ENCODE measurements at places on chromosomes 5 and 9. TPM values are rescaled to one million over a fixed set of nuclear protein-coding genes. Genes with fewer than 3 reads are reported as not detected.

Gene PKD2L2
- 0.52 TPM for total RNA-seq

Gene PCDHGB3
- total RNA-seq = 3.9 TPM

Gene CRB2
- 2.2 TPM for total RNA-seq

Gene CCL21
- total RNA-seq = 19.0 TPM

- DNase-seq = no peak
Observed at GRCh38 chr9:117249799-117250198, 165.1 kb downstream of the ASTN2 start.

DNA sequence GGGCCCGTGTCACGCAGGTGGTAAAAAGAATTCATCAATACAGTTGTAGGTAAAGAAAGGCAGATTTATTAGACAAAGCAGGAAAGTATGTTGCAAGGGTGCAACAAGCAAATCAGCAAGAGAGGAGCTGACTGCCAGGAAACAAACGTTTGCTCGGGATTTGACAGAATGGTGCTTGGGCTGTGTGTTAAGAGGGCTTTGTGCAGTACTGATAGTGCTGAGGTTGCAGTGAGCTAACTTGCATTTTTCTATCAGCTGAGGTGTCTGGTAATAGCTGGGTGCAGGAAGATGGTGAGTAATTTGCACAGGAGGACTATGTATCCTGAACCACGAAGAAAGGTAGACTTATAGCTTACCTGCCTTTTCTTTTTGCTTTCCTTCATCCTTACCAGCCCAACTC is 3.9 kb upstream of the RARS1 start:
- no peak for DNase-seq

DNA sequence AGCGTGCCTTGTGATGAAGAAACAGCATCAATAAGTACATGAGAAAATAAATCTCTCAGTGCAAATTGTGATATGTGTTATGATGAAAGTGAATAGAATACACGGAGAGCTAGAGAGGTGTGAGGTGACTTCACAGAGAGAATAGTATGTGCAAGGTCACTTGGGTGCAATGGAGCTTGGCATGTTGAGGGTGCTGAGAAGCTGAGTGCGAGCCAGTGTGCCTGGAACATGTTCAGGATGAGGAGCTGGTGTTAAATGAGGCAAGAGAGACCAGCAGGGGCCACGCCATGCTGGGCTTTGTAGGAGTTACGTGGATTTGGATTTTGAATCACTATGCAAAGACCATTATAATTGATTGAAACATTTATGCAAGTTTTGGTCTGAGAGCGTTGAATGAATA is 12.8 kb upstream of the RPS23 start:
- DNase-seq = no peak

GRCh38 chr9:14994738-14995137 is 84.5 kb upstream of the FREM1 start:
- no peak for DNase-seq

DNA sequence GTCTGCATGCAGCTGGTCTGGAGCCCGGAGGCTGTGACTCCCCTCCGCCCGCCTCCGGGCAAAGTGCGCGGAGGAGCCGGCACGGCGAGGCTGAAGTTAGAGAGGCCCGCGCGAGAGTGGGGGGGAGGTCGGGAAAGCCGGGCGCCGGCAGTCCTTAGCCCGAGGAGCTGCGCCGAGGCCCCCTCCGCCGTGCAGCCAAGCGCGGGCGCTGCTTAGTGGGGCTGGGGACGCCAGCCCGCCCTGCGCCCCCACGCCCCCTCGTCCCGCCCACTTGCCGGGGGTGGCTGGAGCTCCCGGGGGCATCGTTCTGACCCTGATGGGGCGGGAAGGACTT is 403 bp downstream of the NINJ1 start:
- peak; percentile 86 for DNase-seq

DNA sequence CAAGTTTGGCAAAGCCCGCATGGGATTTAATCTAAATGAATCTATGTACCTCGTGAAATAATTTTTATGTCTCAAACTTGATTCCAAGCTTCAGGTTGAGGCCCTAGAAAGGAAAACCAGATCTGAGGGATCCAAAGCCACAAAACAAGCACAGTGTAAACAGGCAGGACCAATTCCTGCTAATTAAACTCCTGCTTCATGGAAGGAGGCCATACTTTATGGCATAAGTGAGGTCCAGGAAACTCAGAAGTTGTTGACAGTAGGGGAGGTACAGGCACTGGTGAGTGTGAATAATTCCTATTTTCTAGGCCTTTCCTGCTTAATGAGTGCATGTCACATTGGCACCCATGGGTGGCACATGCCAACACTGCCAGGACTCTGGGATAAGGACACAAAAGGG is 648.6 kb upstream of the SGCD start:
- no peak for DNase-seq

DNA sequence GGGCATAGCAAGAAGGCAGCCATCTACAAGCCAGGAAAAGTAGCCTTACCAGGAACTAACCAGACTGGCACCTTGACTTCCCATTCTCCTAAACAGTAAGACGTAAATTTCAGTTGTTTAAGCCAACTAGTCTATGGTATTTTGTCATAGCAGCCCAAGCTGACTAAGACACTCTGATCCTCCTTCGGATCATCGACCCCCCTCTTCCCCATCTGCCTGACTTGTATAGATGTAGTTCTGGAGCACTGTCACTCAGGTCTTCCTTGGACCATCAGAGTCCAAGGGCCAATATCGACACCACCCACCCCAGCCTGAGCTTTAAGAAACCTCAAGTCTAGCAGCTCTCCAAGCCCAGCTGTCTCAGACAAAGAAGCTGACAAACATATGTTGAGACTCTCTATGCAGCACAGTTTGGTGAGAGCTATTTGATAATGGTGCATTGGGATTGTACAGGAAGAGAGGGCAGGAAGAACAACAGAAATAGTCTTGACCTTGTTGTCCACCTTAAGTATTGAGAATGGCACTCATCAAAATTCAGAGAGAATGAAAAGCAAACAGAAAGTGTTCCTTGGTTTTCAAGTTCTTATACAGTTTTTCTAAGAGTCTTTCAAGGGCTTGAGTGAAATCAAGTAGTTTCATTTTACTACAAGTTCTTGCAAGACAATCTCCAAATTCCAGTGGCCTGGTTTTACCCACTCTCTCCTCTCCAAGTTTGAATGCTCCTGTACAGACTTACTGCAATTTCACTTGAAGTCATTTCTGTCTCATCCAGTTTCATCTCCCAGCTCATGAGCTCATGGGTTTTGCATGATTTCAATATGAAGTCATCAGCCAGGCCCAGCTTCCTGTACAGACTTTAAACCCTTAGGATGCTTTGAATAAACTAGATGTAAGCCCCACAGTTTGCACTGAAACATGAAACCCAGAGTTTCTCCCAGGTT is 122.3 kb upstream of the RAI14 start:
- no peak for DNase-seq

DNA sequence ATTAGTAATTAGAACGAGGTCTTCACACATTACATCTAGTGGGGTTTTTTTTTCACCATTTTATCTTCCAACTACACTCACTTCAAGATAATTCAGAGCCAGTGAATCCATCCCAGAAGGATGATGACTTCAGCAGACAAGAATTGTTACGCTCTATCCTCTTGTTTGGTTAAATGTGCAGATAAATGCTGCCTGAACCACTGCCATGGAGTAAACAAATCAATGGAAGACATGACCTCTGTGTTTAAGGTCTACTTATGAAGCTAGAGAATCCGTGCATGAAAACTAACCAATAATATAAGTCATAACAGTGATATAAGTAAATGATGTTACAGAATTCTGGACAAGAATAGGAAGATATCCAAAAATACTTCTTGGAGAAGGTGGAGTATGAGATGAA is 602.6 kb downstream of the TLR4 start:
- no peak for DNase-seq

DNA sequence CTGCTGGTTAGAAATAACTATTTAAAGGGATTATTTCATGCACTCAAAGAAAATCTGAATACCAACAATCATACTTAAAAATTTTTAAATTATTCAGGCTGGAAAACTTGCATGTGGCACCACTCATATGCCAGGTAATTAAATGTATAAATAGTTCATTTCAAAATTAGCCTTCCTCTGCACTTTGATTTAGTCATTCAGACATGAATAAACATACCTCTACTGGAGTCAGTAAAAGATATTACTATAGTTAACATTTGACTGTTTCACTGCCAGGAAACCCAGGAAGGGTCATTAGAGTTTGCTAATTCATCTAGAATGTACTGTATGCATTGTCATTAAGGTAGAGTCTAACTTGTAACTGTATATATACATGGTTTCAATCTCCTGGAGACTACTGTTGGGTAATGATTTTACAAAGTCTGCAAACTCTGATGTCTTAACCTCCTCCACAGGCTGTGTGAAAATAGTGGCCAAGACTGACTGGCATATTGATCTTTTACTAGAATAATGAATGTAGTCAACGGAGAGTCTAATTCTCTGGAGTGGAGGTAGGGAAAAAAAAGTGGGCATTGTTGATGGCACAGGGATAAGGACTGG is 43.7 kb downstream of the TEX10 start:
- DNase-seq = no peak

- no peak for DNase-seq
Observed at GRCh38 chr5:65066387-65067146, 297.8 kb downstream of the CWC27 start.

DNA sequence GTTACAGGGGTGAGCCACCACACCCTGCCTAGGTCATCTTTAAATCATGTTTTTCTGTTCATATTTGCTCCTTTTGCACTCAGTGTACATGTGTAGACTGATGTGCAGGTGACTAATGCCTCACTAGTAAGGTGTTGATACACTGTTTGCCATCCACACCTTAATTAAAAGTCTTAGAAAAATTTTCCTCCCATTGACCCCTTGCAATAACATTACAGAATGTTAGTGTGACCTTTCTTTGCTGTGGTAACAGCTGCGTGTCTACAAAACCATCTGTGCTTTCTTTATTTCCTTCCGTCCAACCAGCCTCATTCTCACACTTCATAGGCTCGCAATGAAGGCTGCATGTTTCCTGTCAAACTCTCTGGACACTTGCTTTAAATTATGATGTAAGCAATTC is 6.6 kb upstream of the CEMIP2 start:
- no peak for DNase-seq

All from left cardiac atrium (tissue), 4 donors.